ENCODE measurements at places on chromosomes 11 and 22.

GRCh38 chr22:37639771-37640590 is 512 bp downstream of the SH3BP1 start:
- DNase-seq, result no peak

GRCh38 chr22:17131686-17132085 is 10.5 kb upstream of the TMEM121B start:
- peak; percentile 56 for DNase-seq

DNA sequence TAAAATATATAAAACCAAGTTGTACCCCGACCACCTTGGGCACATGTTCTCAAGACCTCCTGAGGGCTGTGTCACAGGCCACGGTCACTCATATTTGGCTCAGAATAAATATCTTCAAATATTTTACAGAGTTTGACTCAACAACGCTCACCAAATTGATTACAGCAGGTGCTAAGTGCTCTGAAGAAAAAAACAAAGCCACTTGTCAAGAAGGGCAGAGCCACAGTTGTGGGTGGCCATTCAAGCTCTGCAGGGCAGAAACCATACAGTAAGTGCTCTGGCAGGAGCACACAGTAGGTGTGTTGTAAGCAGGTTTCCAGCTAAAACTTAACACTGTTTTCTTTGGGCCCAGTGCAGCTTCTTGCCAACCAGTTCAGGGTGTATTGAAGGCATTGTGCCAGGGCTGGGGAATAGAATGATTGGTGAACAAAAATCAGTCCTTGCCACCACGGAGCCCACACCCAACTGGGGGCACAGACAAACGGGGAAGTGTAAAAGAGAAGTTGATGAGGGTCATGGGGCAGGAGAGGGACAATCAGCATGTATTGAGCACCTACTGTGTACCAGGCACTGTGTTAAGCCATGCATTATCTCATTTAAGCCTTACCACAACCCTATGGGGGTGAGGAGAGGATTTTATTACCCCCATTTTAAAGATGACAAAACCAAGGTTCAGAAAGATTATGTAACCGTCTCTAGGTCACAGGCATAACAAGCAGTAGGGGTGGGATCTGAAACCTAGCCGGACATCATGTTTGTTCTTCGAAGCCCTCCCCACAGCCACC is 18.2 kb downstream of the ARRB1 start:
- no peak for DNase-seq

DNA sequence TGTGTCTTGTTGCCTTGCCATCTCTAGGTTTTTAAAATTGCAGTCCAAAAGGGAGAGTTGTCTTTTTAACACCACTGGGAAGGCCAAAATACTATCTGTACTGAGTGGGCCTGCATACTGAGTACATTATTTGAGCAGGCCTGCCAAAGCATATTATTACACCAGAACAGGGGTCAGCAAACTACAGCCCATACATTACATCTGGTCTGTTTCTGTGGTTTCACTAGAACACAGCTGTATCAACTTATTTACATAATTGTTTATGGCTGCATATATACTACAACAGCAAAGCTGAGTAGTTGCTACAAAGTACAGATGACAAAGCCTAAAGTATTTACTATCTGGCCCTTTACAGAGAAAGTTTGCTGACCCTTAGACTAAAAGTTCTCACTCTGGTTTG is 74.0 kb downstream of the USP35 start:
- DNase-seq, result no peak

GRCh38 chr11:16891165-16891564 is 123.0 kb downstream of the PLEKHA7 start:
- DNase-seq, result peak; percentile 27

- DNase-seq, result no peak
Observed at GRCh38 chr11:74147199-74147929, 23.4 kb downstream of the C2CD3 start.

GRCh38 chr11:57482782-57483561 is 22.6 kb downstream of the RTN4RL2 start:
- DNase-seq, result peak; percentile 62

- DNase-seq, result peak; percentile 96
Observed at GRCh38 chr11:1262172-1263006, 39.5 kb downstream of the MUC5B start.
